ENCODE measurements at places on chromosomes 4 and X.

DNA sequence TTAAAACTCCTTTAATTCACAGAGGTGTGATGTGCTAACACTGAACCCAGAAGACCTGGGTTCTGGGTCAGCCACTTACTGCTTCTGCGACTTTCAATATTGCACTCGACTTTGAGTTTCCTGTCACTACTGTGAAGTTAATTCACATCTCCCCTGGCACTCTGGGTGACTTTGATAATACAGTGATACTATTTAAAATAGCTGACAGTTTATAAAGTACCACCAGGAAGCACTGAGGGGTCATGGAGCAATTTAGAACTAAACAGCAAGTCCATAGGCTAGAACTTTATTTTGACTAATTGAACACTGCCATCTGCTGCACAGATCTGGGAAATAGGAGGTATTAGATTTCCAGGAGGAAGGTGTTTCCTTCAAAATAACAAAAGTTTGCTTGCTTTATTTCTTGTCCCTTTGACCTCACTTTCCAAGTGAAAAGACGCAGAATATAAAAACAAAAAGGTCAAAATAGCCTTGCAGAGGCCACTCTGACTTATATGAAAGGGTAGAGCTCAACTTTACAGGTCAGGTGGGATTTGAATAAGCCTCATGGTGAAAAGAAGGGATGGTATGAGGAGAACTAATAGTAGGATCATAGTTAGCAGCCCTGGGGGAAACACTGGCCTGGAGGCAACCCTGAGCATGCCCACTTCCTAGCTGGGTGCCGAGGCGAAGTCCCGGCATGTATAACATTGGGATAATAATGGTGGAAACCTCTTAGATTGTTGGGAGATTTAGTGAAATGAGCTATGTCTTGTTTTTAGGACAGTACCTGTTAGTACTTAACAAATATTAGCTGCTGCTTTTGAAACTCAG lies 53.4 kb downstream of the ZNF518B start:
- peak; percentile 36 for DNase-seq

GRCh38 chr4:2924765-2925301 lies 38.4 kb downstream of the NOP14 start:
- DNase-seq, result no peak

DNA sequence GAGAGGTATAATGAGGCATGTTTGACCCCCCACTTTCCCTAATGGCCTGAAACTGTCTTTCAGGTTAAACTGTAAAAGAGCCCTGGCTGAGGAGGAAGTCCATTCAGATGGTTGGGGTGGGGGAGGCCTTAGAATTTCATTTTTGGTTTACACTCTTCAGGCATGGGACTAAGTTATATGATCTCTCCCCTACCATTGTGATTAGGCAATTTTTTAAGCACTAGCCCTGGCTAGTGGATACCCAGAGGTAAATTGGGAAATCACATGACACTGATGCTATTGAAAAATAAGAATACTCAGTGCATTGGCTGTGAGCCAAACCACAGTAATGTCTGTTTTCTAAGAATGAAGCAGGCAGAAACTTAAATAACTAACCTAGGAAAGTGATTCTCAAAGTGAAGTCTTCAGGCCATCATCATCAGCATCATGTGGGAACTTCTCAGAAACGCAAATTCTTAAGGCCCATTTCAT lies 149.7 kb downstream of the RRAGB start:
- DNase-seq, result peak; percentile 8

GRCh38 chr4:171561419-171561818 lies 251.8 kb upstream of the GALNTL6 start:
- no peak for DNase-seq

DNA sequence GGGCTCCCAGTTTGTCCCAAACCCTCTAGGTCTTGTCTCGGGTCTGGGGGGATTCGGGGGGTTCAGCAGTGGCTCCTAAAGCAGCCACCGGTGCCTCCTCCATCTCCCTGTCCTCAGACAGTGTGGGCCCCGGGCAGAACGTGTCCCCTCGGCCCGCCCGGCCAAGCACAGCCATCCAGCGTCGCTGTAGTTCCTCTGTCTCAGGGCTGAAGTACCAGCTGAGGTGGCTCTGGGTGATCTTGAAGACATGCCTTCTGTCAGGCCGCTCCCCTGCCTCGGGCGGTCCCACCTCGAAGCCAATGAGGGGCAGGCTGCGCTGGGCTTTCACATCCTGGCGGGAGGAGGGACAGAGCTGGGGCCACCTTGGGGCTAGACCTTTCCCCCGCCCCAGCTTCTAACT lies 5.9 kb downstream of the TSR2 start:
- DNase-seq, result no peak

- no peak for DNase-seq
These were observed 163.7 kb downstream of the CPE start for GRCh38 chr4:165542476-165542875.

DNA sequence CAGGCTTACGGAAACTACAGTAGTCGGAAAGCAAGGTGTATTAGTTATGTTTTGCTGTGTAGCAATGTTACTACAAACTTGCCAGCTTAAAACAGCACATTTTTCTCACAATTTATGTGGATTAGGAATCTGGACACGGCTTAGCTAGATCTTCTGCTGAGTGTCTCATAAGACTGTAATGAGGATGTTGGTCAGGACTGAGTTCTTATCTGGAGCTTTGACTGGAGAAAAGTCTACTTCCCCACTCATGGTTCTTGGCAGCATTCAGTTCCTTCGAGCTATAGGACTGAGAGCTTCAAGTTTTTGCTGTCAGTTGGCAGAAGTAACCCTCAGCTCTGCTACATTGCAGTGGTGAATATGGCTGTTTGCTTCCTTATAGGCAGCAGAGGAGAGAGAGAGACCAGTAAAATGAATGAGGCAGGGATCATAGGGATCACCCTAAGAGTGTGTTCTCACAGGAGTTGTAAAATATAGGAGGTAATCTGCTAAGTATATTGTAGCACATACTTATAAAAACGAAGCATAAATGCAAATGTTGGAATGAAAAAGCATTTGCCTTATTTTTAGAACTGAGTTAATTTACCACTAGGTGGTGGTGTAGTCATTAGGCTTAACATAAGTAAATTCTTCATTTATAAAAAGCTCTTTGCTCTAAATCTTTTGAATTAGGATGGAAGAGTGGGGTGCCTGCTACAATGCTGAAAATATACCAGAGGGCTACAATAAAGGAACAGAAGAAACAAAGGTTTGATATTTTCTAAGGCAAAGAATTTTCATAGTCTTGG lies 38.6 kb downstream of the ALG13 start:
- peak; percentile 1 for DNase-seq

DNA sequence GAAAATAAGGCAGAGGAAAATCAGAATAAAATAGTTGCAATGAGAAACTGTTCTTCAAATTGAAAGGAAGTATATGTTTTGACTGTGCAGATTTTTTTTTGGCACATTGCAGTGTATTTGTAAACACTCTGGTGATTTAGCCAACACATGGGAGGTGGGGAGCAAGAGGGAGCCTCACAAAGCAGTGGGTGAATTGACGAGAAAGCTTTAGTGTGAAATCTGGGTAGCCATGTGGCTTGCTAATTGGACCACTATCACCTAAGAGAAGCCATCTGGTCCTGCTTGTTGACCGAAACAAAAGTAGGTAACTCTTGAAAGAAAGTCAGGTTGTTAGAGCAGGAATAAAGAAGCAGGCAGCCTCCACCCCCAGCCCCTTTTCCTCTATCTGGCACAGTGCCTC lies 10.4 kb downstream of the CLCN5 start:
- DNase-seq, result no peak

DNA sequence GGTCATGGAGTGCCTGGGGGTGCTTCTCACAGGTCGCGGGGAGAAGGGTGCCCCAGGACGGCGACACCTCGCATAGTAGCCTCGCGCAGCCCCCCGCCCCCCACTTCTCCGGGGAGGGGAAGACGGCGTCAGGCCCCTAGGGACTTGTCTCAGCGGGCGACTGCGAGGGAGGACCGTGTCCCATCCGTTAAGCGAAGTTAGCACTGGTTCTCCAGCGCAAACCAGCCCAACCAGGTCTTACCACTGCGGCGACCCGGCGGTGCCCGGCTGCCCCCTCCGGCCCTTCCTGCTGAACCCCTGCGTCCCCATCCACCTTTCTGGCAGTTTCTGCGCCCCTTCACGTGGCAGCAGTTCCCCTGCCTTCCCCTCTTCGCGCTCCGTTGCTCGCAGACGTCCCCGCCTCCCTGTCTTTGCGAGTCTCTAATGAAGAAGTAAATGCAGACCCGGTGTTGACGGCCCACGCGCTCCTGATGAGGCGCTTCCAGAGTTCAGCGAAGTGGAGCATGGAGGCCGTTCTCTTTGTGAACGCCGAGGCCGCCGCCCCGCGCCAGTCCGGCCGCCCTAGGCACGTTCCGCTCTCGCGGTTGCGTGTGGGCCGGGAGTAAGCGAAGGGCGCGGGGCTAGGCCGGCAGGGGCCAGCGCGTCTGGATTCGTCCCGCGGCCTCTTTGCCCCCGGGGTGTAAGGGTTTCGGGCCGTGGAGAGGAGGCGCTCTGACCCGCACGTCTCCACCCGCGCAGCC lies 3.0 kb downstream of the SLIT2 start:
- DNase-seq, result peak; percentile 23

DNA sequence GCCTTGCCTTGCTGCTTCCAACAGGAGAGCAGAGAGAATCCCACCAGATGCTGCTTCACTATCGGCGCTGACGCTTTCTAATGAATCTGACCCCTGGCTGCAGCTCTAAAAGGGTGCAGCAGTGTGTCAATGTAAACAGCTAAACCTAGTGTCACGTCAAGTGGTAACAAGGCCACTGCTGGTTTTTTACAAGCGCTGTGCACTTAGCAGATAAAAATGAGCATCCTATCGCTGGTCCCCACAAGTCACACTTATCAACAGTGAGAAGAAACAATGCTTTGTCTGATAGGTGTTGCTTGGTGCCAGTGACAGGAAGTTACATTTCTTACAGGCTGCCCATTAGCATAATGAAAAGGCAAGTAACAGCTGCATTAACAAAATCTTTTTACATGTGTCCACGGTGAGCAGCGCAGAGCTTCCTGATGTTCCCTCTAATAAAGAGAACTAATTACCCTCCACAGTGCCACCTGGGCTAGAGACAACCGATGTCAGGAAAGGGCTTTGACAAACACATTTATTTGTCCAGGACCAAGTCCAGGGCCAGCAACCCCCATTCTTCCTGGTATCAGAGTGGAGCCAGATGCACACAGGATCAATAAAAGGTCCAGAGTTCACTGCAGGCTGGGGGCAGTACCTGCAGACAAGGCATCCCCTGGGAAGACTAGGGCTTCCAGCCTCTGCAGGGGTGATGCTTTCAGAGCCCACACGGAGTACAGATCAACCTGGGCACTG lies 176.0 kb downstream of the MGST2 start:
- no peak for DNase-seq

DNA sequence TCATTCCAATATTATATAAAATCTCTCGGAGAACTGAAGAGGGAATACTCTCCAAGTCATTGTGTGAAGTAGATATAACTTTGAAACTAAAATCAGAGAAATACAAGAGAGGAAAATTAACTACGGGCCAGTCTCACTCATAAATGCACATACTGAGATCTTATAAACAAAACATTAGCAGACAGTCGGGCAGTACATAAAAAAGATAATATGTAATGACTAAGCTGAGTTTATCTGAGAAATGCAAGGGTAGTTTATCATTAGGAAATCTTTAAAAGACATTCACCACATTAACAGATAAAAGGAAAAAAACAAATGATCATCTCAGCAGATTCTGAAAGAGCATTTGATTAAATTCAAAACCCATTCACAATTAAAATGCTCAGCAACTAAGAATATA lies 116.7 kb downstream of the NYX start:
- no peak for DNase-seq

- DNase-seq, result no peak
These were observed 1984.3 kb upstream of the IGFBP7 start for GRCh38 chr4:59094505-59094904.

Measured in GM20000 (cell line).